ENCODE measurements at places on chromosomes 11 and 22.
A peak's percentile ranks its signal among the peaks of the same experiment; 100 is the strongest.

DNA sequence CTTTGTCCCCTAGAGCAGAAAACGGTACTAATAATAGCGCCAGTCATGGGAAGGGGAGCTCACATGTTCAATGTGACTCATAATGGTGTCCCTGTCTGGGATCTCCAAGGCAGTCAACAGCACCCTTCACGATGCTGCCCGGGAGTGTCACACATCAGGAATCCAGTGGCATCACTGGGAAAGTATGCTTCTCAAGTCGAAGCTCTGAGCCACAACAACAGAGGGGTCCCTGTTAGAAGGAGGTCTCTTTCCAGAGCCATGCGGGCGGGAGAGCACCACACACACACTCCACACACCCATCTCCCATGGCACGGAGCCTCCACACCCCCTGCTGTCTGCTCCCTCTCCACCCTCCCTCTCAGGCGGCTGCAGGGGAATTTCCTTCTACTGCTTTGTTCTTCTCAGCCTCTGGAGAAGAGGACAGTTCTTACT lies 119.7 kb downstream of the ETS1 start:
- DNase-seq: no peak

GRCh38 chr11:70151671-70152070 lies 51.4 kb upstream of the FADD start:
- DNase-seq: no peak

GRCh38 chr11:93542811-93543229 lies 371 bp downstream of the SMCO4 start:
- DNase-seq: peak; percentile 52

DNA sequence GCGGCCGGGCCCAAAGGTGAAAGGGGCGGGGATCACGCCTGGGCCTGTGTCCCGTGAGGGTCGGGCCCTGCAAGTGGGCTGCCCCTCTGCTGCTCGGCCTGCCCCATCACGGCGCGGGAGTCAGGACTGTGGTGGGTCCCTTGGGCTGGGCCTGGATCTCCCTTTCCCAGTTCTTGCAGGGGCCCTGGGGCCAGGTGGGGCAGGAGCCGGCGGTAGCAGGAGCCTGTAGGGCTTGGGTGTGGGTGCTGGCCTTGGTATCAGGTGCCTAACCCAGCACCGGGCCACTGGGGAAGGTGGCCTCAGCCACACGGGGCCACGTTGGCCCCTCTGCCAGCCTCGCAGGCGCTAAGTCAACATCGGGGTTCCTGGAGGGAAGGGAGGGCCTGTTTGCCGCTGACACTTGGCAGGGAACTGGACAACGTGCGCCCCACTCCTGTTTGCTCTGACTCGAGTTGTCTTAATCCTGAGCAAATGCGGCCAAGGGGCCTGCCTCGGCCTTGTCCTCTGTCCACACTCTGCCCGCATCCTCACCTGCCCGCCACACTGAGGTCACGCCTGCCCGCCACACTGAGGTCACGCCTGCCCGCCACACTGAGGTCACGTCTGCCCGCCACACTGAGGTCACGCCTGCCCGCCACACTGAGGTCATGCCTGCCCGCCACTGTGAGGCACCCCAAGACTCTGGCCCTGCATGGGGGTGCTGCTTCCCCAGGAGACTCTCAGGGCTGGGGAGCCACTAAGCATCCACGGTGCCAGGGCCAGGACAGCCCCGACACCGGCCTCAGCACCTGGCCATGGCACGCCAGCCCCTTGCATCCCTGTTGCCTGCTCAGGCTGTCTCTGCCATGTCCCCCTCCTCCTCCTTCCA lies 14.2 kb upstream of the MUC5B start:
- DNase-seq: no peak

- peak; percentile 81 for DNase-seq
Observed at GRCh38 chr11:23112987-23113886, 253.0 kb upstream of the CCDC179 start.

GRCh38 chr22:35625763-35626432 lies 8.8 kb upstream of the MB start:
- no peak for DNase-seq

All from NCI-H1417 (cell line).